Neural progenitor cell (in vitro differentiated cells): ENCODE measurements at places on chromosomes 3 and 15.
A peak's percentile ranks its signal among the peaks of the same experiment; 100 is the strongest.

DNA sequence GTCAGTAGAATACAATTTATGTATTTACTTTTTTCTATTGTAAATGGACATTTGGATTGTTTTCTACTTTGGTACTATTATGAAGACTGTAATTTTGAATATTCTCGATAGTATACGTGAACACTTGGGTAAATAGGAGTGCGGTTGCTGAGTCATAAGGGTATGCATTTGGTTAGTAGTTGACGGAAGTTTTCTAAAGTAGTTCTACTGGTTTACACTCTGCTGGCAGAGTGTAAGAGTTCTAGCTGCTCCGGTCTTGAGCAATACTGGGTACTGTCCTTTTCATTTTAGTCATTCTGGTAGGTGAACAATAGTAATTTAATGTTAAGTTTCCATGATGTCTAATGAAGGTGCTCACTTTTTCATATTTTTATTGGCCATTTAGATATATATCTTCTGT lies 70.0 kb downstream of the MEF2A start:
- DNase-seq, result no peak

DNA sequence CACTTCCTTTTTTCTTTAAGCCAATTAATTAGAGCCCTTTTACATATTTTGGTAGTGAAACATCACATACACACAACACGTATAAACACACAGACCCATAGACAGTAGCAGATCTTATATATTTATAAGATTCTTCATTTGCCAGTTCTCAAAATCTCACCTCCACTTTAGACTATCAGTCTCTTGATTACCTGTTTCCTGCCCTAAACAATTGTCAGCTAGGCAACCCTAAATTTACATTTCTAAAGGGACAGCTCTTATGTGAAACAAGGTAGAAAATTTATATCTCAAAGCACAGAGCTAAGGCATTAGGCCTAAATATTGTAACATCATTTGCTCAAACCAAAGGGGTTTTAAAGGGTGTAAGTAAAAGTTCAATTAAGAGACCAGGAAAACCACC lies 28.9 kb downstream of the SETMAR start:
- no peak for DNase-seq

DNA sequence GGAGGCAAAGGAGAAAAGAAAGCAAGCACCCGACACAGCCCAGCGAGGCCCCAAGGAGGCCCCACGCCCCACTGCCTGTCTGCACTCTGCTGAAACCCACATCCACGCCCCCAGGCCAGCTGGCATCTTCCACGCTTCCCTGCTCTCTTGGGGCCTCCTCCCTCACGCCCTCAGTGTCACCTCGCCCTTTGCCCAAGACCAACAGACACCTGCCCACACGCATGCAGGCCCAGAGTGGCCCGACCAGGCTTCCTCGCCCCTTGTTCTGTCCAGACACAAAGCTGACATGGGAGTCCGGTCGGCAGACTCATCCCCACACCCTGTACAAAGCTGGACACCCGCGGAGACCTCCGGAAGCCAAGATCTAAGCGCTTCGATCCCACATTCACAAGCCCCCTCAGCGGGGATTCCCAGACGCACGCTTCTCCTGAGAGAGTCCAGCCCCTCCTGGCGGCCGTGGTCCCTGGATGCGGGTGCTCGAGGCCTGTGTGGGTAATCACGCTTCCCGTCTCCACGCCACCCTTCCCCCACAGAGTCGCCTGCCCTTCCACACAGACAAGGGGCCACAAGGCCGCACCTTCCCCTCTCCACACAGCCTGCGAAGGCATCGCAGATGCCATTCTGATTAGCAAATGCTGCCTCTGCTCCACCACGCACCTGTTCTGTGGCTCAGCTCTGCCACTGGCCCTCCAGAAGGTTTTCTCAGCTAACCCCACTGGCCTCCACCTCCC lies 176.6 kb downstream of the XXYLT1 start:
- DNase-seq, result no peak

GRCh38 chr3:78912259-78912658 lies 855.5 kb downstream of the ROBO1 start:
- DNase-seq, result no peak

GRCh38 chr3:39933986-39934693 lies 124.7 kb downstream of the MYRIP start:
- no peak for DNase-seq

GRCh38 chr15:63056829-63057228 lies 14.3 kb downstream of the TPM1 start:
- no peak for DNase-seq

- DNase-seq, result no peak
Observed at GRCh38 chr3:62672988-62673313, 202.3 kb downstream of the CADPS start.

DNA sequence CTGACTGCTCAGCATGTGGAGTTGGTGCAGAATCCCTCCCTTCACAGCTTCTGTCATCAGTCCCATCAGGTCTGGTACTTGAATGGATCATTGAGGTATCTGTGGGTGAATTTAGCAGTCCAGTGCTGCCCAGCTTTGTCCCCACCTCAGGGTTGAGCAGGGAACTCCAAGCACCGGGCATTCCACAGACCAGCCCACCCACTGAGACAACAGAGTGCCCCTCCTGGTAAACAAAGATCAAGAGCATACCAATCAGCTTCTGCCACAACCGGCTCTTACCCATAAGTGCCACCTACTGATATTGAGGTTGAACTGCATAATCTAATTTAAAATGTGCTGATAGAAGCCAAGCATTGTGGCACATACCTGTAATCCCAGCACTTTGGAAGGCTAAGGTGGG lies 57.1 kb upstream of the FXR1 start:
- peak; percentile 69 for DNase-seq

GRCh38 chr15:91922646-91923547 lies 69.4 kb downstream of the SLCO3A1 start:
- DNase-seq, result no peak
